ENCODE measurements at places on chromosomes 16 and 17. TPM values are rescaled to one million over a fixed set of nuclear protein-coding genes. Genes with fewer than 3 reads are reported as not detected.
A peak's percentile ranks its signal among the peaks of the same experiment; 100 is the strongest.

- no peak within 1 kb of the TSS for H3K27ac ChIP-seq
- no peaks in the 10 kb centered on the region for H3K4me1 ChIP-seq
- peak; percentile 29 for DNase-seq
- H3K4me3 ChIP-seq = peak within 1 kb of the TSS; percentile 38
- H3K36me3 ChIP-seq = peaks cover 9% of the 10 kb centered on the region
- H3K27me3 ChIP-seq = peaks cover 23% of the 10 kb centered on the region
Observed at GRCh38 chr16:76276745-76277438, at the start of gene CNTNAP4. Gene CNTNAP4 (plus strand): TSS chr16:76277401. CDS start chr16:76277663, 262 bp downstream.

DNA sequence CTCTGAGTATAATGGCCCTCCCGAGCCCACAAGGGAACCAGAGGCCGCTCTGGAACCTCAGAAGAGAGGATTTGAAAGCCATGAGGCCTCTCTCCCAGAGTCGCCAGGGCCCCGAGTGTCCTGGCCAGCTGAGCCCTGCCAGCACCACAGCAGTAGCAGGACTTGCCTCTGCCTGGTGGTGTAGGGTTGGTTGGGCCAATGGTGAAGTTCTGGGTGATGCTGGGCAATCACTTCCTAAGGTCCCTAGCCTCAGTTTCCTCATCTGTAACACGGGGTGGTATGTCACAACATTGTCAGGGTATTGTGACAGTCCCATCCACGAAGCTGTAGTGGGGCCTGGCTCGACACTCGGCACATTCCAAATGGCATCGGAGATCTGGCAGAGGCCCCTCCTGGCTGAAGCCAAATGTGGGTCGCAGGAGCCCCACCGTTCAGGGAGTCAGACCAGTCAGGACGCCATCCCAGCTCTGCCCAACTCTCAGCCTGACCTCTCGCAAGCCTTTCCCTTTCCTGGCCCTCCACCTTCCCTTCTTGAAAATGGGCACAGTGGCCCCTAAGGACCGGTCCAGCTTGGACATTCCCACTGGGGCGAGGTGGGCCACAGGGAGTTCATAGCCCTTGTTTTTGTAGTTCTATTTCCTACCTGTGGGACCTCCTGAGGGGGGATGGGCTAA, 1.7 kb downstream of the NATD1 start:
- H3K27ac ChIP-seq = no peak overlapping the region
- H3K27me3 ChIP-seq = peaks cover 8% of the 10 kb centered on the region
- no peak for DNase-seq
- no peaks in the 10 kb centered on the region for H3K36me3 ChIP-seq
- peaks cover 21% of the 10 kb centered on the region for H3K4me1 ChIP-seq
- H3K4me3 ChIP-seq = peak overlapping the region; percentile 61

- no peak overlapping the region for H3K4me3 ChIP-seq
- no peaks in the 10 kb centered on the region for H3K36me3 ChIP-seq
- H3K4me1 ChIP-seq = no peaks in the 10 kb centered on the region
- H3K27me3 ChIP-seq = no peaks in the 10 kb centered on the region
- DNase-seq = no peak
Observed at GRCh38 chr16:23024044-23024443, 125.2 kb downstream of the USP31 start.

- no peak for DNase-seq
- H3K27ac ChIP-seq = no peak overlapping the region
- H3K36me3 ChIP-seq = peaks cover 50% of the 10 kb centered on the region
- no peaks in the 10 kb centered on the region for H3K4me1 ChIP-seq
- H3K4me3 ChIP-seq = no peak overlapping the region
Observed at GRCh38 chr17:18916816-18917500, 35.0 kb upstream of the SLC5A10 start.

DNA sequence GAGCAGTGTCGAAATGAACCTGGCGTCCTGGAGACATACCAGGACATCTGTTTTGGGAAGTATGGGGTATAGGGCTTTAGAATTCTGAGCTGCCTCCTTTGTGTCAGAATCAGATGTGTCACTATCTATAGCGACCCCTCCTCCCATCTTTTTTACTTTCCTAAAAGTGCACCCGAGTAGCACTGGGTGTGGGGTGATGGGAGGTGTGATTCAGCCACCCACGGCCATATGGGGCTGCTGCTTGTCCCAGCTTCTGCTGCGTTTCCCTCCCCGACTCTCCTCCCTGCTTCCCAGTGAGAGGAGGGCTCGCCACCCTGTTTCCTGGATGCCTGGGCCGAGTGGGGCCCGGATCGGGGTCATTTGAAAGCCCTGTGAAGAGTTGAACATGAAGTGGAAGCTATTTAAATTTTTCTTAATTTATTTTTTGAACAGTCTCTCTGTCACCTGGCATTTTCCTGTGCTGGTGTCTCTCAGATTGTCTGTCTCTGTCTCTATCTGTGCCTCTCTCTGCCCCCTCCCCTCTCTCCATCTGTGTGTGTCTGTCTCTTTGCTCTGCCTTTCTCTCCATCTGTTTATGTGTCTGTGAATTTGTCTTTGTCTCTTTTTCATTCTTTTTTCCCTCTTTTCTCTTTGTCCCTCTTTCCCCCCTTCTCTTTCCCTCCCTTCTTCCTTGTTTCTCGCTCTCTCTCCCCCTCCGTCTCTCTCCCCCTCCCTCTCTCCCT, 638.8 kb upstream of the EEF2KMT start:
- H3K27me3 ChIP-seq = peaks cover 3% of the 10 kb centered on the region
- DNase-seq = no peak
- H3K4me3 ChIP-seq = no peak overlapping the region
- H3K27ac ChIP-seq = no peak overlapping the region
- peaks cover 74% of the 10 kb centered on the region for H3K36me3 ChIP-seq

DNA sequence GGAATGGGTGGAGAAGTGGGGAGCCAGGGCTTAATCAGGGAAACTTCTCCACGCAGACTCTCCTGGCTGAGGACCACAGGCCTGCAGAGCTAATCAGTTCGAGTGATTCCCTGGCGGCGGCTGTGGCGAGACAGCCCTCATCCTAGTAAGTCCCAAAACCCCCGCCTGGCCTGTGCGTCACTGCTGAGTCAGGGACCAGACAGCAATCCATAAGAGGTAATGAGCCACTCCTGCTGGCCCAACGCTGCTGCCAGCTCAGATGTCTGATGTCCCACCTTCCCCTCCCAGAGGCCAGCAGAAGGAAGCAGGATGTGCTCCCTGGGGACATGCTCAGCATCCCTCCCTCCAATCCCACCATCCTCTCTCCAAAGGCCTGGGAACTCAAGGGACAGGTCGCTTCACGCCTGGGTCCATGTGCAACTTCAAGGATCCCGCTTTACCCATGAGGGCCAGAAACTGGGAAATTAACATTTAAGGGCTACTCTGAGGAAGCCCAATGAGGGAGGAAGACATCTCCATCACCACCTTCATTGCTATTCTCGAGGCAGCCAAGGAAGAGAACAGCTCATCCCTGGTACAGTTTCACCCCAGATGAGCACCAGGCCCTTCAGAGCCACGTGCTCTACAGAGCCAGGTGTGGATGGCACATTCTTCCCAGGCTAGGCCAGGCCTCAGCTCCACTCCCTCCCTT, 7.9 kb downstream of the ACLY start:
- peaks cover 22% of the 10 kb centered on the region for H3K4me1 ChIP-seq
- H3K27ac ChIP-seq = no peak overlapping the region
- H3K4me3 ChIP-seq = no peak overlapping the region
- DNase-seq = no peak
- no peaks in the 10 kb centered on the region for H3K27me3 ChIP-seq

DNA sequence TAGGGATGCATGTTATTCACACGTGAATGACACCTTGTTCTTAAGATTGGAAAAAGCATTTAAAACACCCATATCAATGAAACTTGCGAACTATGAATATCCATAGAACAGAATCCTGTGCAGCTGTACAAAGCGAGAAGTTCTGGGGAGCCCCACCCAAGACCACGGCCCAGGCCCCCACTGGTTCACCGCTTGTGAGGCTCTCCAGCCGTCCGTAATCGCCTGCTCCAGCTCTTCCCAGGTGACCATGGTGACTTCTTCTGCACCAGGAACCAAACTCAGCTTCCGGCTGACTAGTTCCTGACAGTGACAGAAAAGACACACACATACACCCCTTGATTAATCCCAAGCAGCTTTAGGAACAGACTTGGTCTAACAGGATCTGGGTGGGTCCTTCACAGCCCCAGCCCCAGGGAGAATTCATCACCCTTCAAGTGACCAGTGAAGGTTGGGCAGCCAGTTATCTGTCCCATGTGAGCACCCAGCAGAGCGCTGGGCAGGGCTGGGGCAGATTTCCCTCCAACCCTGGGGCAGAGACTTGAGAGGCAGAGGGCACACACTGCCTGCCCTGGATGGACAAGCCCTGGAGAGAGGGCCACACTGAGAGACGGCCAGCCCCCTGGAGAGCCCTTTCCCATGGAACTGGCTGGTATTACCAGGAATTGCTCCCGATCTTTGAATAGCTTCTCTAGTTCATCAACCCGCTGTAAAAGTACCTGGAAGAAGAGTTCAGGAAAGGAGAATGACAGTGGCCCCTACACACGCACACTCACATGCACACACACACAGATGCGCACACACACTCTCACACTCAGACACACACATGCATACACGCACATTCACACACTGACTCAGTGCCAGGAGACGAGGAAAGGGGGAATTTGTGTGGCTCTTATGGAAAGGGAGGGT, 3.6 kb downstream of the QRICH2 start:
- no peak overlapping the region for H3K4me3 ChIP-seq
- peak overlapping the region; percentile 91 for H3K27ac ChIP-seq
- no peak for DNase-seq
- H3K27me3 ChIP-seq = no peaks in the 10 kb centered on the region
- peaks cover 2% of the 10 kb centered on the region for H3K36me3 ChIP-seq
- H3K4me1 ChIP-seq = no peaks in the 10 kb centered on the region

GRCh38 chr16:2595393-2596205, 57.8 kb downstream of the PDPK1 start:
- H3K36me3 ChIP-seq = no peaks in the 10 kb centered on the region
- H3K4me1 ChIP-seq = no peaks in the 10 kb centered on the region
- H3K4me3 ChIP-seq = no peak overlapping the region
- DNase-seq = no peak

DNA sequence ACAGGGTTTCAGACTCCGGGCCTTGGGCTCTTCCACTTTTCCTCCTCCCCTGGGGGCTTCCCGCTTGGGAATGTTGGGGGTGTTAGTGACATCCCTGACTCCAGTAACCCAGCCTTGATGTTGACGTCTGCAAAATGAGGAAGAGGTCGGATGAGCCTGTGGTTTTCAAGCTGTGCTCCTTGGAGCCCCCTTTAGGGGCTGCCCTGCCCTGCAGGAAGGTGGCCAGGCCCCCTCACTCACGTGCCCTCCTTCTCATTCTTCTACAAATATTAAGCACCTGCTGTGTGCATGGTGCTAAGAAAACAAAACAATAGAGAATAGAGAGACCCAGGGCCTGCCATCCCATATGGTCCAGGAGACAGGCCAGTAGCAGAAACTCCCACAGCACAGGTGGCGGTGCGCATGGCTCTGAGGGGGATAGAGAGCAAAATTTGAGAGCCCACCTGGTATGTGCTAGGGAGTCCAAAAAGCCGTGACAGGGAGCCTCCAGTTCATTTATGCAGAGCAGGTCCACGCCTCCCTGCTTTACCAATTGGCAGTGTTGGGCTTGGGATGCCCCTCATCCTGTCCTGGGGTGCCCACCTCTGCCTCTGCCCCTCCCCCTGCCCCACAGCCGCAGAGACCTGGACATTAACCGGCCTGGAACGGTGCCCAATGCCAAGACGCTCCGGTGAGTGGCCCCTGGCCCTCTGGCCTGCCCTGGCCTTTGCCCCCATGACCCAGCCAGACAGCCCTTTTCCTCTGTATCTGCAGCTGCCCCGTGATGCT, 7.4 kb downstream of the NDRG4 start:
- DNase-seq = no peak
- H3K4me3 ChIP-seq = no peak overlapping the region
- H3K4me1 ChIP-seq = peaks cover 17% of the 10 kb centered on the region
- no peaks in the 10 kb centered on the region for H3K36me3 ChIP-seq
- no peak overlapping the region for H3K27ac ChIP-seq

- peaks cover 6% of the 10 kb centered on the region for H3K4me1 ChIP-seq
- H3K36me3 ChIP-seq = peaks cover 17% of the 10 kb centered on the region
- DNase-seq = no peak
- H3K4me3 ChIP-seq = no peak overlapping the region
Observed at GRCh38 chr17:63019138-63019873, 53.3 kb downstream of the TANC2 start.

GRCh38 chr17:31580316-31580705, 188.8 kb downstream of the RAB11FIP4 start:
- H3K27me3 ChIP-seq = no peaks in the 10 kb centered on the region
- no peaks in the 10 kb centered on the region for H3K36me3 ChIP-seq
- no peaks in the 10 kb centered on the region for H3K4me1 ChIP-seq
- no peak for DNase-seq

DNA sequence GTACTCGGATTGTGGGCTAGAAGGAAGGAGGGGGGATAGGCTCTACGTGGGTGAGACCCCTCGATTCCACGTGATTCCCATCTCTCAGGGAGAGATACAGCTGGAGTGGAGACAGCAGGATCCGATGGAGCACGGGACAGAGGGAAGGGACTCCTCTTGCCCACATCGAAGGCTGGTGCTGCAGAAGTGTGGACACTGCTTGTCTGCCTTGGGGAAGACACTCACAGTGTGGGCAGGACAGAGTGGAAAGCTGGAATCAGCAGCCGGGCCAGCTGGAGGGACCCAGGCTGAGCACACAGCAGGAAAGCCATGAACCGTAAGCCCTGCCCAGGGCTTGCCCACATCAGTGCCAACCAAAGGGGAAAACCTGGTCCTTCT, 42.1 kb upstream of the RPH3AL start:
- no peak overlapping the region for H3K4me3 ChIP-seq
- no peak for DNase-seq
- no peaks in the 10 kb centered on the region for H3K4me1 ChIP-seq
- peaks cover 6% of the 10 kb centered on the region for H3K27me3 ChIP-seq

GRCh38 chr17:46991617-46992016, 12.6 kb upstream of the RPRML start:
- H3K36me3 ChIP-seq = no peaks in the 10 kb centered on the region
- H3K4me3 ChIP-seq = no peak overlapping the region
- no peak for DNase-seq
- no peaks in the 10 kb centered on the region for H3K4me1 ChIP-seq
- H3K27ac ChIP-seq = no peak overlapping the region

Gene TP53TG3C
- total RNA-seq = not detected

Gene NPIPB13
- total RNA-seq = 5.4 TPM

Gene G6PC1
- total RNA-seq = not detected

Gene KRTAP4-9
- not detected for total RNA-seq

Gene KRTAP9-8
- not detected for total RNA-seq

Gene CRHR1
- total RNA-seq = 1.6 TPM

Gene JPH3
- 39.0 TPM for total RNA-seq

Gene RAPGEFL1
- total RNA-seq = 19.9 TPM

Gene TTYH2
- 5.1 TPM for total RNA-seq

Gene MYO15B
- 35.6 TPM for total RNA-seq

Gene PVALEF
- not detected for total RNA-seq

Gene DYNLL2
- 32.1 TPM for total RNA-seq

Gene GP1BA
- total RNA-seq = not detected
